ENCODE measurements at places on chromosomes 11 and 22. TPM values are rescaled to one million over a fixed set of nuclear protein-coding genes. Genes with fewer than 3 reads are reported as not detected.

DNA sequence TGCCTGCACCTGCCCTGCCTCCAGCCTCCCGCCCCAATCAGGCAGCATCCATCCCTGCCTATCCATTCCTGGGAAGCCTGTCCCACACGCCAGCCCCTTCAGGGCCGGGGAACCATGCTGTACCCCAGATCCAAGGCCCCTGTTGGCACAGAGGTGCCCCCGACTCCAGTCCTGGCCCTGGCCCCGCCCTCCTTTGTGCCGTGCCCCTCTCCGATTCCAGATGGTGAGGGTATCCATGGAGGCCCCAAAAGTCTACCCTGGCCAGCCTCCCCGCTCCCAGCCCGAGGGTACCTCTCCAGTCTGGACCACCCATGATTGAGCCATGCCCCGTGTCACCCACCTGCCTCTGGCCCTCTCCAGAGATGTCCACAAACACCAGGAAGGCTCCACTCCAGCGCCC, 2.7 kb upstream of the TH start:
- DNase-seq: no peak

GRCh38 chr11:35404388-35404775, 15.0 kb downstream of the SLC1A2 start:
- no peak for DNase-seq

GRCh38 chr22:20248461-20248978, 19.6 kb downstream of the RTN4R start:
- DNase-seq: no peak

- no peak for DNase-seq
Measured at GRCh38 chr11:87926250-87926970, 248.8 kb downstream of the RAB38 start.

DNA sequence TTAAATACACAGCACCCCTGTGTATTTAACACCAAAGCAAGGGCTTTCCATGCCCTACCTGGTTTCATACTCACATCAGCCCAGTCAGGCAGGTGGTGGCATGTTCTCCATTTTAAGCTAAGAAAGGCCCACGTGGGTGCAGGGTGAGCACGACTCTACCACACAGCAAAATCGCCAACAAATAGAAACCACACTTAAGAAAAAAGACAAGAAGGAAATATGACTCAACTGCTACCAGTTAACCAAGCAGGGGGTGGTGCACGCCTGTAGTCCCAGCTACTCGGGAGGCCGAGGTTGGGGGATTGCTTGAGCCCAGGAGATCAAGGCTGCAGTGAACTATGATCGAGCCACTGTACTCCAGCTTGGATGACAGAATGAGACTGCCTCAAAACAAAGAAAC, 35.2 kb upstream of the TFIP11 start:
- no peak for DNase-seq

GRCh38 chr11:122031813-122032212, 84.2 kb downstream of the BLID start:
- DNase-seq: no peak

DNA sequence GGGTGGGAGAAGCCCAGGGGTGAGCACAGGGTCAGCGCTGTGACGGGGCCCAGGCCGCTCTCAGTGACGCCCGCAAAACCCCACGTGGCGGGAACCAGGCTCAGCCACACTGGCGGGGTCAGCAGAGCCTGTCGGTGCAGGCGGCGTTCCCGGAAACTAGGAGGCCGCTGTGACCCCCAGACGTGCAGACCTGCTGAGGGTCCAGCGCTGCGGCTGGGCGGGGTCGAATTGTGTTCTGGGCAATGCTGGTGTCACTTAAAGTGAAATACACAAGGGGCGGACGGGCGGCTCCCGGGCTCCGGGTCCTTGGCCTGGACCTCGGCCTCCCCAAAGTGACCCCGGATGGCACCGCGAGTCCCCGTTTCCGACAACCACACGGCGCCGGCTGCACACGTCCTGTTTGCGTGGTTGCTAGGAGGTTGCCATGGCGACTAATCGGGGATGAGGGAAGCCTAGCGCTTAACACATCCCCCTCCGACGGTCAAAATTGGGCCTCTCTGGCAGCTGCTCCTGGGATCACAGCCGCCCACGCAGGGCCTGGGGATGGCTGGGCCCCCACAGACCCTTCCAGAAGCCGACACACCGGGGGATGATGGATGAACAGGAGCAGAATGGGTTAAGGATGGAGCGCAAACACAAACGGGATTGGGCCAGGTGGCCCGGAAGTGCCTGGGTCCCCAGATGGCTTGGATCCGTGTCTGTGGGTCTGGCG, 81.7 kb upstream of the PRR5 start:
- DNase-seq: no peak

DNA sequence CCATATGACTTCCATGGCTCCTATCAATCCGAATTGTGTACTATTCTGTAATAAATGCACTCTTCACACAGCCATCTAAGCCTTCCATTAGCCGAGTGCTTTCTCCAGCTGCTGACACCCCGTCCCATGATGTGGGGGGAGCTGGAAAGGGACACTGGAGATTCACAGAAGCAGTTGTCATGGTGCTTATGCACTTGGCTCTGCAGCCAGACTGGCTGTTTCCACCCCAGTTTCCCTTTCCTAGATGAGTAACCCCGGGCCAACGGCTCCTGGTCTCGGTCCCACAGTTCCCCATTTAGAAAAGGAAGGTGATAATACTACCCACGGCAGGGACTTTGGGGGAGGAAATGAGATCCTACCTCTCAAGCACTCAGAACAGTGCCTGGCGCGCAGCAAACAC, 244.9 kb upstream of the SYN3 start:
- DNase-seq: no peak

- DNase-seq: no peak
Measured at GRCh38 chr11:6402061-6402470, 11.8 kb downstream of the SMPD1 start.

- no peak for DNase-seq
Measured at GRCh38 chr11:36121054-36121453, 168.2 kb downstream of the COMMD9 start.

GRCh38 chr22:44620841-44621257, 81.2 kb upstream of the PRR5 start:
- DNase-seq: no peak

- DNase-seq: no peak
Measured at GRCh38 chr11:78727816-78728215, 153.2 kb upstream of the NARS2 start.

- no peak for DNase-seq
Measured at GRCh38 chr22:29029202-29030000, 32.2 kb downstream of the C22orf31 start.

GRCh38 chr11:61891331-61892084, at the start of gene FADS3:
FADS3 (minus strand) TSS chr11:61891545; CDS start chr11:61891381, 164 bp downstream.
- peak; percentile 84 for DNase-seq

DNA sequence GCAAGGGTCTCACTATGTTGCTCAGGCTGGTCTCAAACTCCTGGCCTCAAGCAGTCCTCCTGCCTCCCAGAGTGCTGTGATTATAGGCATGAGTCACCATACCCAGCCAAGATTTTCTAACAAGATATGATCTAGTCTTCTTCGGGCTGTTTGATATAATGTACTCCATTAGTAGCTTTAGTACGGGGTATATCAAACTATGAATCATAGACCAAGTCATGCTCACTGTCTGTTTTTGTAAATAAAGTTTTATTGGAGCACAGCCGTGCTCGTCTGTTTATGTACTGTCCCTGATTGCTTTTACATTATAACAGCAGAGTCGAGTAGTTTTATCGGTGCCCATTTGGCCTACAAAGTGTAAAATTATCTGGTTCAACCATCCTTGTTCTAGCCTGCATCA, 43.9 kb upstream of the GRIK4 start:
- DNase-seq: no peak

Gene PKP3
- total RNA-seq: 0.73 TPM

Gene C11orf86
- not detected for total RNA-seq

Gene SYT9
- total RNA-seq: 20.7 TPM
